ENCODE measurements at places on chromosomes 16 and 17. TPM values are rescaled to one million over a fixed set of nuclear protein-coding genes. Genes with fewer than 3 reads are reported as not detected.

OSGIN1 gene
- total RNA-seq = 10.4 TPM

DNA sequence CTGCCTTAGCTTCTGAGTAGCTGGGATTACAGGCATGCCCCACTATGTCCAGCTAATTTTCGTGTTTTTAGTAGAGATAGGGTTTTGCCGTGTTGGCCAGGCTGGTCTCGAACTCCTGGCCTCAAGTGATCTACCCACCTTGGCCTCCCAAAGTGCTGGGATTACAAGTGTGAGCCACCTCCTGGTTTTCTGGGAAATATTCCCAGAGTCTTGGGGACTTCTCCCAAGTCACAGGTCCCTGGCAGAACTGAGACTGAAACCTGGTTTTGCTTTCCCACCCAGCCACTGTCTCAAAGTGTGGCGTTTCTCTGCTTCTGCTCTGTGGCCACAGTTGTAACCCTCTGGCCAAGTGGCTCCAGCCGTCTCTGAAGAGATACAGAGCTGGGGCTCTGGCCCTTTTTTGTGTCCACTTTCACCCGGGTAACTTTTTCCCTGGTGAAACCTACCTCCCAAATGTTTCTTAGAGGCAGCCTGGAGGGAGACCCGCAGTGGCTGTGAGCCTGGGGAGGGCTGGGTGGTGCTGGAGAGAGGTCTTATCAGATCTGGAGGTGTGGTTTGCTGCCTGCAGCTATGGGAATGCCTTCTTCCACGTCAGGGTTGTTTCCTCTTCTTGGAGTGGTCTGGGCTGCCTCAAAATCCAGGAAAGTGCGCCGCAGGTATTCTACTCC lies 5.1 kb downstream of the KSR1 start:
- no peak for DNase-seq

GRCh38 chr17:78865682-78866390 lies 25.2 kb upstream of the USP36 start:
- DNase-seq = peak; percentile 88

DNA sequence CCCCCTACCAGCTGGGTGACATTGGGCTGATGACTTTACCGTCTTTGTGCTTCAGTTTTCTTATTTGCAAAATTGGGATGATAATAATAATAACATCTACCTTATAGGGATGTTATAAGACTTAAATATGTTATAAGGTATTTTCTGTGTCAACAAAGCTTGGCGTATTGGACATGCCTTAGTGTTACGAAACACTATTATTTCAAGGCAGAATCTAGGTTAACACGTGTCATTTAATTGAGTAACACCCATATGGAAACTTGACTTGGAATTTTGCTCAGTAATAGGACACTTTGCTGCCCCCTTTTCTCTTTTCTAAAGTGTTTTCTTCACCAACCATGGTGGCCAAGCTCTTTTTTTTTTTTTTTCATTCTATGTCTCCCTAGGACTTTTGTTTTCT lies 294.2 kb upstream of the SALL1 start:
- no peak for DNase-seq

DNA sequence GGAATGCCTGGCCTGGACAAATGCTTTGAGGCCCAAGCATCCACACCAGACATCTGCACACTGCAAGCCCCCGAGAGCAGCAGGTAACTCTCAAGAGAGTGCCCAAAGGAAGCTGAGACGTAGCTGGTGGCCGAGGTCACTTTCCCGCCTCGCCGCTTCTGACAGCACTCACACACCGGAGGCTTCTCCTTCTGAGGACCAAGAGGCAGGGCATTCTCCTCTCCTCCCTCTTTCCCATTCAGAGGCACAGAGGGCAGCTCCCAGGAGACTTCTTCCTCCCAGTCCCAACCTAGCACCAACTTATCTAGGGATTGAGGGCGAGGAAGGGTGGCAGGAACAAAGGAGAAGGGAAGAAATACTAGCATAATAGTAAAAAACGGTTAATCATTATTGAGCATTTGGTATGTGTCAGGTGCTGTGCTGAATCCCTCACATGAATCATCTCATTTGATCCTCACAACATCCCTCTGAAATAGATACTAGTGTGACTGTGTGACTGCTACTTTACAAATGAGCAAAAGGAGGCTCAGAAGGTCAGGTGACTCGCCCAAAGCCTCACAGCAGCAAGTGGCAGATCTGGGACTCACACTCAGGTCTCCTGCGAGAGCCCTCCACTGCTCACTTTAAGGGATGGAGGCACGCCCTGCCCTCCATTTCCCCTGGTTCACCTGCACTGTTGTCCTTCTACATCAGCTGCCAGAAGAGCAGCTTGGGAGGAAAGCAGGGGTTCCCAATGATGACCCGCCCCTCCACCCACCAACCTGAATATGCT lies 41.8 kb downstream of the MYO18A start:
- DNase-seq = no peak
